Calu3 (cell line): ENCODE measurements at places on chromosomes 4 and X. TPM values are rescaled to one million over a fixed set of nuclear protein-coding genes. Genes with fewer than 3 reads are reported as not detected.

Gene FAM133A
- not detected in 2 replicates for total RNA-seq

Gene SYN1
- 0.21 TPM in 1 of 2 replicates, not detected in the other for total RNA-seq

Gene FNIP2
- total RNA-seq = 35.3 and 38.7 TPM in 2 replicates

Gene ADAMTS3
- 0.07 and 0.20 TPM in 2 replicates for total RNA-seq

GRCh38 chr4:143224255-143224654 lies 39.5 kb downstream of the USP38 start:
- DNase-seq = no peak

GRCh38 chr4:111400741-111401140 lies 744.5 kb upstream of the FAM241A start:
- DNase-seq = no peak

- DNase-seq = no peak
These were observed 169.5 kb downstream of the GLRA2 start for GRCh38 chrX:14698790-14699189.
